Right renal cortex interstitium (tissue), 3 donors: ENCODE measurements at places on chromosomes 12 and 14. TPM values are rescaled to one million over a fixed set of nuclear protein-coding genes. Genes with fewer than 3 reads are reported as not detected.

DNA sequence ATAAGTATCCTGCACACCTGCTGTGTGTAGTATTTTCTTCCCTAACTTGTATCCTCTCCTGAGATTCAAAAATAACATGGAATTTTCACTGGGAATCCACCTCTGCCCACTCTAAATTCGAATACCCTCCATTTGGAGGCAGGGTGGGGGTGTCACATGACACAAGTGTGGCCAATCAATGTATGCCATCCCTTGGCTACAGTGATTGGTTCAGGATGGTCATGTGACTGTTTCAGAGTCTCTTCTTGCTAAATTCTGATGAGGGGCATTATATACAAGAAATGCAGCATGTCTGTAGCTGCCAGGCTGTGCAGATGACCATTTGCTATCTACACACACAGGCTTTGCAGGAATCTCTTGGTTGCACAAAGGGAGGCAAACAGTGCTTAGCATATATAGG, 86.8 kb upstream of the TMEM132C start:
- DNase-seq = no peak

- DNase-seq = no peak
Measured at GRCh38 chr12:26250801-26251200, 55.4 kb downstream of the SSPN start.

The B4GALNT1 gene
- polyA plus RNA-seq = 0.64 TPM

DNA sequence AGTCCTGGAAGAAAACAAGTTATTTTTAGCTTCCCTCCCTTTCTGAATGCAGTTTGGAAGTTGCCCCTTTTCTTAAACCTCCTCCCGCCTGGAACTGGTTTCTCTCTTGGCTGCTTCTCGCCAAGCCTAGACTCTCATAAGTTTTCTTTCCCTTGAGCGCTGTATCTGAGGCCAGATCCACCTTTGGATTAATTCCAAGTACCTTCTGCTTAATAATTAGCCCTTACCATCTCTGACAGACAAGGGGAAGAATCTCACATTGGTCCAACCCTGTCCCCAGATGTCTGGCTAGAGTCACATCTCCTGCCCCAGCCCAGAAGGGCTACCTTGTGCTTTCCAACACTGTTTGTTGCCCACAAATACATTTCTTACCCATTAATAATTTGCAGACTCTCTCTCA, 161.8 kb upstream of the RGS6 start:
- no peak for DNase-seq

- no peak for DNase-seq
Measured at GRCh38 chr14:52863334-52863700, 71.9 kb upstream of the GNPNAT1 start.

- DNase-seq = no peak
Measured at GRCh38 chr12:304805-305204, 42.2 kb upstream of the SLC6A13 start.

DNA sequence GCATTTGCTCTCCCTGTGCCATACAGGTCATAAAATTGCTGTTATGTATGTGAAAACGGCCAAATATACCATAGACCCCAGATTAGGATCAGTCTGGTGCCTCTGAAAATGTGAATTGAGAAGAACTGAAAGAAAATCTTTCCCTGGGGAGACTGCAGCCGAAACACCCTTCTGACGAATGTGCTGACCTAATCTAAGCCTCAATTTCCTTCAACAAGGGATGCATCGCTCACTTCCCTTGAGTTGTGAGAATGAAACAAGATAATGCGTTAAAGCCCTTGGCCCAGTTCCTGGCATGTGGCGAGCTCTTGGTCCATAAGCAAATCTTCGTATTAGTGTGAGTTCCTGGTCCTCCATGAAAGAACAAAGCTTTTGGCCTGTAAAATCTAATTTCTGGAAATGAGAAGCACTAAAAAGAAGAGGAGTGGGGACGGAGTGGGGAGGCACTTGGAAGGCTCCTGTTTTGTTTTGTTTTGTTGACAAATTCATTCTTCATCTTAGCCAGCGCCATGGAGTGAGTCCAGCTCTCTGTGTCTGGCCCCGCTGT, 49.5 kb upstream of the RTRAF start:
- no peak for DNase-seq

DNA sequence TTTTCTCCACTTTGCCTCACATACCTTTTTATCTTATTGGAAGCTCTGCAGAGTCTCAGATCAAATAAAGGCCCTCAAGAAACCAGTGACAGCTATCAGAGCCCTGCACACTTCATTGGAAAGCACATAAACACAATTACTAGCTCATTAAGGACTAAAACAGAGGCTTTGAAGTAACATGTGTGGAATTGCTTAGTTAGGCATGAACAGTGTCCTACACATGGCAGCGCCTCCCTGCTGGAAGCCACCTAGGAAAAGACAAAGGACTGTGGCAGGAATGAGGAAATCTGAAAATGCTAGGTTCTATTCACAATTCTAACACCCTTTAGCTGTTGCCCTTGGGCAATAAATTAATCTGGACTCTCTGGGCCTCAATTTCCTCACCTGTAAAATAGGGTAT, 89.4 kb downstream of the SUDS3 start:
- no peak for DNase-seq

- no peak for DNase-seq
Measured at GRCh38 chr12:24896171-24896570, 52.7 kb downstream of the BCAT1 start.

The GLT8D2 gene
- polyA plus RNA-seq = 15.5 TPM

The ARID2 gene
- polyA plus RNA-seq = 41.9 TPM

- DNase-seq = no peak
Measured at GRCh38 chr14:22370084-22370847, 218.8 kb downstream of the DAD1 start.

The KRT73 gene
- not detected for polyA plus RNA-seq

The SIX6 gene
- polyA plus RNA-seq = not detected

- DNase-seq = no peak
Measured at GRCh38 chr12:5593086-5593485, 161.2 kb downstream of the NTF3 start.

The CPM gene
- 29.3 TPM for polyA plus RNA-seq

DNA sequence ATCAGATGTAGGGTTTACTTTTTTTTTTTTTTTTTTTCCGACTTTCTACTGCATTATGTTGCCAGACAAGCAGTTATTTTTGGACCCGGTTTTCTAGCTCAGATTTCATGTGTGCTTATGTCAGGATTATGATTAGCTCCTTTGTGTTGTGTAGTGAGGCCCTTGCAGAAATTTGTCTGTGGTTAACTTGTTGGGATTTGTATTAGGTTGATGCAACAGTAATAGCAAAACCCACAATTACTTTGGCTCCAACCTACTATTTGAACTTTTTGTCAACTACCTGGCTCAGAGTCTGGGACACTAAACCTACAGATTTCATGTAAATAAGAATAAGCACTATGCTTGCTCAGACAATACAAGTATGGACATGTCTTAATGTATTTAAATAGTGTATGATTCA, 44.1 kb upstream of the KCNJ8 start:
- DNase-seq = no peak

DNA sequence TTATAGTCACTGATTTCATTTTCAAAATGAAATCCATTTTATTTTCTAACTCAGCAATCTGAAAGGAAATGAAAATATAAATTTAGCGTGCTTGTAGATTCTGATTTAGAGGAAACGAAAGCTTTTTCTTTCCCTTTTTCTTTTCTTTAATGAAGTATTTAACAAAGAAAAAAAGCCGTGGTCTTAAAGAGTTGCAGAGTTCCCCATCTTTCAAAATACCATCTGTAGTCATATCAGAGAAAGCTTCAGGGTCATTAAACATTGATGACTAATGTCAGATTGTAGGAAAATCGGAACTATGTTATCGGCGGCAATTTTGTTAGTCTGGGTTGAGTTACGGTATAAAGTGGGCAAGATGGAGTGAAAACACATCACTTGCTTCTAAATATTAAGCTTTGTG, 32.3 kb downstream of the DRAM1 start:
- DNase-seq = no peak

GRCh38 chr14:94021001-94021400, 5.1 kb upstream of the OTUB2 start:
- DNase-seq = no peak

DNA sequence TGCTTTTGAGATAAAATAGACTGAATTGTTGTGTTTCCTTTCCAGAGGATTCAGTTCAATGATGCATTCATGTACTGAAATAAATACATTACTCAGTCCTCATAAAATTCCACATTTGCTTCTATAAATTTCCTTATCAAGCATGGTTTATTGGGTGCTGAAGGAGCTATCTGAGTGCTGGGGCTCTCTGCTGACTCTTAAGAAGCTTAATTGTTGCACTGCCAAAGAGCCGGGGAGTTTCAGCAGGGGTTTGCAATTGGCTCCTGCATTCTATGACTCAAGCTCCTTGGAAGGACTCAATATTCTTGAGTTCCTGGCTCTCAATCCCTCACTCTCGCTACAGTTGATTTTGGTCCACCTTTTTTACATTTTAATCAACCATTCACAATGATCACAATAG, 69.8 kb upstream of the PYGL start:
- DNase-seq = no peak

- no peak for DNase-seq
Measured at GRCh38 chr12:111828338-111828979, 13.6 kb upstream of the MAPKAPK5 start.

The PLEKHH1 gene
- polyA plus RNA-seq = 40.1 TPM

- DNase-seq = no peak
Measured at GRCh38 chr14:40697231-40697630, 909.4 kb upstream of the LRFN5 start.

GRCh38 chr12:113700943-113701342, 229.3 kb upstream of the LHX5 start:
- DNase-seq = no peak

The CLEC4A gene
- 1.6 TPM for polyA plus RNA-seq

DNA sequence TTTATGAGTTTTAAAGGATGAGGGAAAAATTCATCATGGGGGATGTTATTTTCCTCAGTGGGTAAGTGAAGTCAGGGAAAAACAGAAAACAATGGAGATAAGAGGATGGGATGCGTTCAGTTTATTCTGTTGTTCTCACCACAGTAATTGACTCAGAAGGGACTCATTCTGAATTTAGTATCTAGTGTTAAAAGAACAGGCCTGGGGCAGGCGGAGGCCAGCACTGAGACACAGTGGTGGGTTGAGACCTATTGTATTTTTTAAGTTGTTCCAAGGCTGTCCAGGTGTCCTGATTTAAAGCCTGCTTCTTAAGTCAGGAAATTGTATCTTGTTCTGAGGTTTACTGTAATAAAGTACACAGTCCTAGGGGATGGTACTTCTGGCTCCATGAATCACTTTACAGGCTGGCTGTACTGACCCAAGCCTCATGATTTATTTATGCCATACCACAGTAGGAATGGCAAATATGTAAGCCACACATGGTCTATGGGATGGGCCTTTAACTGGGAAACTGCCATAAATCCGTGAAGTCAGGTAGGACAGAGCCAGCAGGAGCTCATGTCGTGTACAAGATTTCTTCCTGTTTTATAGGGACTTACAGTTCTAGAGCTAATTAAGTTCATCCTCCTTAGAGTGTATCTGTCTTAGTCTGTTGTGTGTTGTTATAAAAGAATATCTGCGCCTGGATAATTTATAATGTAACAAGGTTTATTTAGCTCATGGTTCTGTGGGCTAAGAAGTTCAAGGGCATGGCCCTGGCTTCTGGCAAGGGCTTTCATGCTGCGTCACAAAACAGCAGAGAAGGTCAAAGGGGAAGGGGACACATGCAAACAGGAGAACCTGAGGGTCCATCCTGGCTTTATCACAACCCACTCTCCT, 244.1 kb downstream of the FBXL14 start:
- DNase-seq = no peak

The STAB2 gene
- polyA plus RNA-seq = 1.2 TPM

- DNase-seq = no peak
Measured at GRCh38 chr12:127270193-127270592, 996.8 kb upstream of the TMEM132C start.

DNA sequence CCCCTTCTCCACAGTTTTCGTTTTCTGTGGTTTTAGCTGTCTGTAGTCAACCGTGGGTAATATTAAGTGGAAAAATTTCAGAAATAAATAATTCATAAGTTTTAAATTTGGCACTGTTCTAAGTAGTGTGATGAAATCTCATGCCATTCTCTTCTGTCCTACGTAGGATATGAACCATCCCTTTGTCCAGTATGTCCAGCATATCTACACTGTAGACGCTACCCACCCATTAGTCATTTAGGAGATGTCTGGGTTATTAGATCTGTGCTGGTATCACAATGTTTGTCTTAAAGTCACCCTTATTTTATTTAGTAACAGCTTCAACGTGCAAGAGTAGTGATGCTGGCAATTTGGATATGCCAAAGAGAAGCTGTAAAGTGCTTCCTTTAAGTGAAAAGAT, 44.7 kb downstream of the ATF7IP start:
- no peak for DNase-seq

DNA sequence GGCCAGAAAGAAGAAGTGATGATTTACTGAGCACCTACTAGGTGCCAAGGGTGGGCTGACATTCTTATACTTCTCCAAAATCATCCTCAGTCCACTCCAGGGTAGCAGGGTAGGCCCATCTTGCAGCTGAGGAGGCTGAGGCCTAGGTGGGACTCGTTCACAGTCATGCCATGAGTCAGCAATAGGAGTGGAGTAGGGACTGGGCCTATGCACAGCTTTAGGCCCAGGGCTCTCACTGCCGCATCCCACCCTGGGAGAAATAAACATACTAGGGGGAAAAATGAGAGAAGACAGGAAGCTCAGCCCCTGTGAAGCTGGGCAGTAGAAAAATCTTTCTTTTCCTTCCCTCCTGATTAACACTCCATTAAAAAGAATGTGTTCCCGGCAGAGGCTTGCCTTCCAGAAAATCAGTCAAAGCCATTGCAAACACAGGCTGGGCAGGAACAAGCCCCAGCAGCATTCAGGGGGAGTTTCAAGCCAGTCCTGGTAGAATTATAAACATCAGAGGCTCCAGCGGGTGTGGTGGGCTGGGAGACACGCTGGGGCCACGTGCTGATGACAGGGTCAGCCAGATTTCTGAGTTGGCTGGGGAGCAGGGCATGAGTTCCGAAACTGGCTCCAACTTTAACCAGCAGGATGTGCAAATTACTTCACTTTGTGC, 1.8 kb downstream of the HSPB8 start:
- DNase-seq = no peak

DNA sequence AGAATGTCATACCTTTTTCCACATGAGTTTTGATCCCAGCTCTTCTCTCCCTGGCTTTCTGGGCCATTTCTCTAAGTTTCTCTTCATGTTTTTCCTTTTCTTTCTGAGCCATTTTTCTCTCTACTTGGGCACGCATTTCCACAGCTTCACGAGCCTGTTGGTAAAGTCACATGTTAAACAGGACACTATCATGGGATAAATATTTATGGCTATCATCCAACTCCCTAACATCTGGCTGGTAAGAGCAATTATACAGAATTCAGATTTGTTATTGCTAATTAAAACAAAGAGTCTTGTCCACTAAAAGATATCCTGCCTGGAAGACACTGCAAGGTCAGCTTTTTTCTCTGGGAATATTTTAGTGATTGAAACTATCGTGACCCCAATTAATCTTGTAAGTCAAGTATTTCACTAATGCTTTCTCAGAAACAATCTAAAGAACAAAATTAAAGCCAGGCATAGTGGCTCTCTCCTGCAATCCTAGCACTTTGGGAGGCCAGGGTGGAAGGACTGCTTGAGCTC, 23.1 kb downstream of the SLIRP start:
- DNase-seq = no peak

DNA sequence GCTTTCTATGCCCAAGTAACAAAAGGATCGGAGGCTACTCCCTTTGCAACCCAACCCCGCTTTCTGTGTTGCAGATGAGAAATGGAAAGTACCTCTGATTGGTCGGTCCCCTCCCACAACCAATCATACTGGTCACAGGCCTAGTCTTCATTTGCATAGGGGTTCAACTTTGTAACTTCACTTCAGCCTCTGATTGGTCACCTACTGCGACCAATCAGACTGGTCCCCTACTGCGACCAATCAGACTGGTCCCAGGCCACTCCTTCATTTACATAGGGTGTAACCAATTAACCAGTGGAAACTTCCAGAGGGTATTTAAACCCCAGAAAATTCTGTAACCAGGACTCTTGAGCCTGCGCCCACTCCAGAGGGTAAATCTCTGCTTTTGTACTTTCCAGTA, 906.4 kb upstream of the TMEM132C start:
- no peak for DNase-seq
